ENCODE measurements at places on chromosomes 1 and 21.
A peak's percentile ranks its signal among the peaks of the same experiment; 100 is the strongest.

- no peak for DNase-seq
Observed at GRCh38 chr1:44780583-44781121, 5.3 kb downstream of the RPS8 start.

DNA sequence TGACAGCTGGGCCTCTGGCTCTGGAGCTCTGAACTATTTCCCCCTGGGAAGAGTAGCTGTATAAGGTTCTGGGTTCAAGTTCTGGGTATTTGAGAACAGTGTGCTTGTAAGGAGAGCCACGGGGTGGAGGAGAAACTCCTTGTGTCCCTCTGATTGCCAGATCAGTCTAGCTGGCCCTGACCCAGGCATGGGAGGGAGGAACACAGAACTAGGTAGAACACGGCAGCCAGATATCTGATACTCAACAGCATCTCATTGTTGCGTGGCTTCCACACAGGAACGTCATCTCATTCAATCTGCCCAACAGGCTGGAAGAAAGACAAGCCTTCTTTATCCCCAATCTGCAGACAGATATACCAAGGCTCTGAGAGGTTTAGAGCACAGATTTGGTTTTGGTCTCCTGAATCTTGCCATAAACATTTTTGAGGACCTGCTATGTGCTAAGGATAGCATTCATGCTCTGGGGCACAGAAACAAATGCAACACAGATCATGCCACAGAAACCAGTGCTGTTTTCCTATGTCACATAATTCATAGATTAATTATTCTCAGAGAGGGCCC is 83.8 kb downstream of the PLXNA2 start:
- DNase-seq = no peak

DNA sequence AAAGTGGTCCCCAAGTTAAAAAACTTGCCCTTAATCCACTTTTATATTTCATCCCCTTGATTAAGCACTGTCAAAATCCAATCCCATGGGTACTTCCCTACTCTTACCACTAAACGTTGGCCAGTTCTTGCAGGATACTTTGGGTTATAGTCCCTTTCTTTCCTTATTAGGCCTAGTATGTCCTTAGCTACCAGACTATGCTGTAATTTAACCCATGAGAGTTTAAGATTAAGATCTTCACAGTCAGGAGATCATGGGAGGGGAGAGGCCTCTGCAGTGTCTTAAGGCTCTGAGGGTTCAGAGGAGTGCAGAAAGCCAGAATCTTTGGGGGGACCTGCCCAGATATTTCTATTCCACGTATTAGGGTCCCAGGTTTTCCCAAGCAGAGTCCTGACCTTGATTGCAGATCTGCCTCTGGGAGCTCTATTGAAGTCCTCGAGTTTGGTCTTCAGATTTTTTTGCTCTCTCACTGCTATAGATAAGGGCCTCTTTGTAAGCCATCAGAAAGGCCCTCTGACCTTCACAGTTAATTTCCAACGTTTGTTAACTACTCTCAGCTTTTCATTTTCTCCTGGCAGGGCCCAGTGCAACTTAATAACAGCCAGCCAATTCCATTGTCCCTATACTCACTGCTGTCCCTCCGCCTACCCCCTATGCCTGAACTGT is 9.0 kb upstream of the CGN start:
- peak; percentile 24 for DNase-seq

GRCh38 chr1:69148731-69149130 is 419.0 kb upstream of the LRRC7 start:
- DNase-seq = no peak

DNA sequence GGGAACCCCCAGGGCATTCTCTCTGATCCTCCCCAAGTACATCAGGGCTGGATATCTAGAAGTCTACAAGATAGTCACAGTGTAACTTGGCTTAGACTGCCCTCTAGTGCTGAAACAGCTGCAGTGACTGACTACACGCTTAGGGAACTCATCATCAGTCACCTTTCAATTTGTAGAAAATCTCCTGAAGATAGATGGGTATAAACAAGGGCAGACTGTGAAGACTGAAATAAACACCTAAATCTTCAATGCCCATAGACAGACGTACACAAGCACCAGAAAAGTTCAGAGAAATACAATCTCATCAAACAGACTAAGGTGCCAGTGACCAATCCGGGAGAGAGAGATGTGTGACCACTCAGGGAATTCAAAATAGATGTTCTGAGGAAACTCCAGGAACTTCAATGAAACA is 46.6 kb downstream of the PACC1 start:
- DNase-seq = peak; percentile 90

DNA sequence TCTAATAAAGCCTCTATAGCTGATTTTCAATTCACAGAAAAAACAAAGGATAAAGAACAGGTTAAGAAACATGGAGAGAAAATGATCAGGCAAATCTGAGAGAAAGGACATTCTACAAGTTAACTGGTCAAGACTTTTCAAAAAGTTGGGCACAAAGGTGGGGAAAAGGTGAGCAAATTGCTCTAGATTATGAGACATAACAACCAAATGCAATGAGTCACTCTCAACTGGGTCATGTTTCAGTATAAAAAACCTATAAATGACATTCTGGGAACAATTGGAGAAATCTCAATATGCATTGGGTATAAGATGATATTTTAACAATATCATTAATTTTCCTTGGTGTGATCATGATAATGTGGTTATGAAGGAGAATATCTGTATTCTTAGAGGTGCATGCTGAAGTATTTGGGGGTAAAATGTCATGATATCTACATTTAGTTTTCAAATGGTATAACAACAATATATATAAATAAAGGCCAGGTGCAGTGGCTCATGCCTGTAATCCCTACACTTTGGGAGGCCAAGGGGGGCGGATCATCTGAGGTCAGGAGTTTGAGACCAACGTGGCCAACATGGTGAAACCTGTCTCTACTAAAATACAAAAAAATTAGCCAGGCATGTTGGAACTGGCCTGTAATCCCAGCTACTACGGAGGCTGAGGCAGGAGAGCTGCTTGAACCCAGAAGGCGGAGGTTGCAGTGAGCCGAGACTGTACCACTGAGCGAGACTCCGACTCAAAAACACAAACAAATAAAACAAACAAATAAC is 27.0 kb downstream of the ANKRD13C start:
- no peak for DNase-seq

All from hematopoietic multipotent progenitor cell treated with erythropoietin and hydrocortisone succinate and interleukin-3 and kit ligand, for 4 days (in vitro differentiated cells).